ENCODE measurements at places on chromosomes 16 and 17. TPM values are rescaled to one million over a fixed set of nuclear protein-coding genes. Genes with fewer than 3 reads are reported as not detected.

The GLTPD2 gene
- not detected for total RNA-seq

The CD2BP2 gene
- total RNA-seq, result 51.4 TPM

The SEPTIN12 gene
- not detected for total RNA-seq

The ADAD2 gene
- total RNA-seq, result not detected

The TBC1D3H gene
- total RNA-seq, result not detected

The TEKT5 gene
- not detected for total RNA-seq

The SLC5A10 gene
- total RNA-seq, result not detected

The DHRS7C gene
- not detected for total RNA-seq

The SLFN12 gene
- 86.5 TPM for total RNA-seq

The PLK1 gene
- total RNA-seq, result 27.9 TPM

The CCL3 gene
- total RNA-seq, result not detected

The KRT39 gene
- not detected for total RNA-seq

The IRF8 gene
- total RNA-seq, result not detected

The CCL16 gene
- total RNA-seq, result not detected

The ETV4 gene
- total RNA-seq, result 13.3 TPM

The ASGR1 gene
- total RNA-seq, result 9.1 TPM

The NHLRC4 gene
- 1.6 TPM for total RNA-seq

The ABCA6 gene
- 44.8 TPM for total RNA-seq

The ELMO3 gene
- 1.3 TPM for total RNA-seq

The ACSM3 gene
- 5.2 TPM for total RNA-seq

The KCNH4 gene
- not detected for total RNA-seq

The ADAMTS18 gene
- total RNA-seq, result 0.76 TPM

The TMEM132E gene
- under 0.01 TPM for total RNA-seq

The PLCG2 gene
- total RNA-seq, result 2.6 TPM

The ZP2 gene
- total RNA-seq, result not detected

The ACACA gene
- total RNA-seq, result 50.0 TPM

The UMOD gene
- not detected for total RNA-seq

The KRT17 gene
- 0.32 TPM for total RNA-seq

The GRB7 gene
- total RNA-seq, result not detected

The CCDC78 gene
- total RNA-seq, result 0.15 TPM

The RAB37 gene
- 0.46 TPM for total RNA-seq

The WNT3 gene
- 1.2 TPM for total RNA-seq

The SLC12A3 gene
- total RNA-seq, result not detected

The CHRNE gene
- 0.97 TPM for total RNA-seq

The FZD2 gene
- total RNA-seq, result 1.4 TPM

The OR4D1 gene
- total RNA-seq, result not detected

The HERPUD1 gene
- 39.0 TPM for total RNA-seq

The PARN gene
- 24.8 TPM for total RNA-seq

The MYADML2 gene
- total RNA-seq, result not detected

The MARVELD3 gene
- not detected for total RNA-seq

The ANKS4B gene
- total RNA-seq, result not detected

The OTOP3 gene
- not detected for total RNA-seq

The SRR gene
- total RNA-seq, result 34.8 TPM

The SHCBP1 gene
- 27.0 TPM for total RNA-seq

The ZNF821 gene
- 4.9 TPM for total RNA-seq

The SALL1 gene
- total RNA-seq, result not detected

The GCGR gene
- total RNA-seq, result not detected

The JPH3 gene
- under 0.01 TPM for total RNA-seq

The HS3ST3B1 gene
- total RNA-seq, result 0.32 TPM

The KRT12 gene
- total RNA-seq, result not detected

The PRM3 gene
- total RNA-seq, result not detected

The TMEM235 gene
- total RNA-seq, result 0.46 TPM
